LNCaP clone FGC (cell line): ENCODE measurements at places on chromosomes 5 and 9.

DNA sequence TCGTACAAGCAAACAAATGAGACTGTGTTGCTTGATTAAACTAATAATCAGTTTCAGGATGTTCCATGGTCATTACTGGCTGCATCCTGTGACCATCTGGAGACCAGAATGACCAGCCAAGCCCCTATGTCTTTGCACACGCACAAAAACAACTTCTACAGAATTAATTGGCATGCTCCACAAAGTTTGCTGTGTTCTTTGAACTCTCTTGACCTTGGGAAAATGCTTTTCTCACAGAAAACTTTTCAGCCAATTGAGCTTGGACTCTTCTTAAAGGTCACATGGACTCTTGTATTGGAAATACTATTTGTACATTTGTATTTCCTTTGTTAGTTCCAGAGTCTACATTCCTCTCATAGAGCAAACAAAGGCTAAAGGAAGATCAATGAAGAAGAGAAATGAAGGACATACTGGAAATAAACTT is 147.8 kb downstream of the ARRDC3 start:
- DNase-seq, result no peak

- no peak for DNase-seq
These were observed 185.3 kb downstream of the IRX1 start for GRCh38 chr5:3780907-3781306.

- no peak for DNase-seq
These were observed 487.7 kb downstream of the GADD45G start for GRCh38 chr9:90092508-90092907.

GRCh38 chr5:136642976-136643375 is 277.6 kb upstream of the TRPC7 start:
- DNase-seq, result no peak

DNA sequence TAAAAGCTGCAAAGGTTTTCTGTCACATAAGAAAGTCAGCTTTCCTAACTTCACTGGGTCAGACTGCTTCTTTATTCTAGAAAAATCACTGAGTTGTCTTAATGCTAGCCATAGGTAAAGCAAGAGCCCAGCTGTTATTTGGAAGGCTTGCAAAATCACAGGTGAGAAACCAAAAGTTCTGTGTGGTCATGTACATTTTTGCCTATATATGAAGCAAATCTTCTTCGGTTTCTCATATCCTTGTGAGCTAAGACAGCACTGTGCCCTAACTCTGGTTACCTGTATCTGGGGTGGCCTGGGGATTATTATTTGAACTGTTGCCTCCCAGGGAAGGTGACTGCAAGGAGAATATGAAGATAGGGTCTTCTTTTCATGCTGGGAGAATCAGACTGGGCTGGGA is 444.9 kb upstream of the CLINT1 start:
- DNase-seq, result no peak

GRCh38 chr9:123267481-123268198 is 746 bp downstream of the STRBP start:
- no peak for DNase-seq

GRCh38 chr5:143180751-143181150 is 222.7 kb downstream of the NR3C1 start:
- DNase-seq, result no peak

GRCh38 chr9:86351880-86352279 is 2.3 kb downstream of the TUT7 start:
- DNase-seq, result no peak
